Head of caudate nucleus (tissue), 42 donors: ENCODE measurements at places on chromosomes 1 and 21.

DNA sequence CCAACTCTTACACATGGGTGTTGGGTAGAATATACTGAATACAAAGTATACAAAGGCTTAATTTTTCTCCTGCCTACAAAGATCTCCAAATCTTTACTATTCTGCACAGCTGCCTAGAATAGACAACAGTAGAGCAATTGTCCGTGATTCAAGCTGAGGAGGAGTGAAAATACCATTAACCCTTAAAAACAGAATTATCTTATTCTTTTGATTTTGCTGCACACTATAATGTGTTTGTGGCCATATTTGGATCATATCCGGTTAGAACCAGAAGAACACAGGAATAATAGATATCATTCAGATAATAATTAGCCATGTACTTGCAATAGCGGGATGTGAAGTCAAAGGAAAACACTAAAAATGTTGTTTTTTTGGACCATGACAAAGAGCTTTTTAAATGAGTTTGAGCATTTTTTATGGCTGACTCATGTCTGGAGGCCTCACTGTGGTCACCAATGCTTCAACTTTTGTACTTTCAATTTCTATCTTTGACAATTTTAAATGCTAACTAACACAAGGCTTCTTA is 197.6 kb upstream of the FOXD3 start:
- no peak for DNase-seq

DNA sequence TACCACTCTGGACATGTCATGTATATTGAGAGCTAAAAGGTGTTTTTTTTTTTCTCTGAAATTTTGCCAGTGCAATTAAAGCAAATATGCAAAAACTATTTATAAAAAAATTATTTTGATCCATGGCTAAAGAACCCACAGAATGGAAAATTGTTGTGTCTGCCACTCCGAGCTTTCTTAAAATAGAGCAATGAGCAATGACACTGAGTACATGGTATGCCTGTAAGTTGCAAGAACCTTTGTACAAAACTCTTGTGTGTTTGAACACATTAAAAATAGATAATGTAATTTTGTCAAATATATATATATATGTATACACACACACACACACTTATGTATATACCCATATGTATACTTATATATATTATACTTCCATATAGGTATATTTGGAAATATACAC is 1530.9 kb upstream of the B3GALT2 start:
- no peak for DNase-seq

- DNase-seq: no peak
These were observed 3.2 kb upstream of the SRRM1 start for GRCh38 chr1:24639881-24640280.

GRCh38 chr1:168170564-168171508 is 7.9 kb upstream of the TIPRL start:
- DNase-seq: no peak

DNA sequence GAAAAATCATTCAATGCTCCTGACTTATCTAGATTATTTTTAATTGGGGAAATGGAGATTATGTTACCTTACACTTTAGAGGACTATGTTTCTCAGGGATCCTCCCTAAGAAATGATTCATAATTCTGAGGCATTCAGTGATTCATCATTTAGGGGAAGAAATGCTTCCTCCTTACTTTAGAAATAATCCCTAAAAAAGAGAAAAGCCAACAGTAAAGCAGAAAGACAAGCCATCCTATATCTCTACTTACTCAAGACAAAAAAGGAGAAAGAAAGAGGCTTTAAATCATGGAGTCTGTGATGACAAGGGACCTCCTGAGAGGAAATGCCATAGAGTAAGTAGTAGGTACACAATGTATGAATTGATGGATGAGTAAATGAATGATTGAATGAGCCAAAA is 137.0 kb downstream of the BRINP2 start:
- no peak for DNase-seq

GRCh38 chr1:202016022-202016810 is 5.8 kb downstream of the ELF3 start:
- DNase-seq: no peak

DNA sequence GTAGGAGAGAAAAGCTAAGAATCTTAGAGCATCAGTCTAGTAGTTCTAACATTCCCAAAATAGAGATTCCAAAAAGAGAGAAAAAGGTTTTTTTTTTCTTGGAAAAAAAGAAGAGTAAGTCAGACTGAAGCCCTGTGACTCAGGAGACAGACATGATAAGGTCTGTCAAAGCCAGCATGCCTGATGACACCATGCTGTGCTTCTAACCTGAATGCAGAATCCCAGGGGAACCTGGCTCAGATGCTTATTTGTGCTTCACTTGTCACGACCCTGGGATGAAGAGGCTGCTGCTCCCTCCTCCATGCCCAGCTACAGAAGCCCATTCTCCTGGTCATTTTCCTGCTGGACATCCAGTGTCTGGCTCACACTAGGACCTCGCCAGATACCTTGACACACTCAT is 44.3 kb downstream of the ERICH3 start:
- DNase-seq: peak; percentile 46

DNA sequence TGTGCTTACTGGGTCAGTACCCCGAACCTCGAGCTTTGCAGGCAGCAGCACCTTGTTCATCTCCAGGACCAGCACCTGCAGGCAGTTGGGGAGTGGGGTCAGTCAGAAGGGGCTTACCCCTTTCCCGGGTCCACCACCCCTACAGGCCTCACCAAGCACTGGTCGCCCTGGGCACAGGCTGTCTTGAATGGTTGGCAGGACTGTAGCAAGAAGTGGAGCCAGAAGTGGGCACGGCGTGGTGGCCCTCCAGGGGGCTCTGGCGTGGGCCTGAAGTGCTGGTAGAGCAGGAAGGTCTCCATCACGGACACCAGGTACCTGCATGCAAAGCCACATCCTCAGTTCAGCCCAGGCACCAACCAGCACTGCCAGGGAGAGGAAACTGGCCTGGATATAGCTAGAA is 5.2 kb downstream of the MAP3K6 start:
- DNase-seq: no peak

DNA sequence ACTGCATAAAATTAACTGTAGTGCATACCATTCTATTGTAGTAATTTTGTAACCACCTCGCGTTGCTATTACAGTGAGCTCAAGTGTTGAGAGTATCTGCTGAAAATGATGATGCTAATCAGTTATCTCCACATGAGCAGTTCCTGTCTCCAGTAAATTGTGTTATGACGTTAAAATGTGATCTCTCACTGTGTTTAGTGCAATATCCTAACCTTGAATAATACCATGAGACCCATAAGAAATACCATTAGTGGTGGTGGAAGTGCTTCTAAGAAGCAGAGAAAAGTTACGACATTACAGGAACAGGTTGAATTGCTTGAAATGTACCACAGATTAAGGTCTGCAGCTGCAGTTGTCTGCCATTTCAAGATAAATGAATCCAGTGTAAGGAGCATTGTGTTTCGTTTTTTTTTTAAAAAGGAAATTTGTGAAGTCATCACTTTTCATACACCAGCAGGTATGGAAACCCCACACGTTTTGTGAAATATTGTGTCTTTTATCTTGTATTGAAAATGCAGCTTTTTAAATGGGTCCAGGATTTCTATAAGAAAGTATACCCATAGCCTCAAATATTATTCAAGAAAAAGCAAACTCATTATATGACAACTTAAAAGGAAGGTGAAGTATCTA is 72.5 kb downstream of the ANGPTL1 start:
- DNase-seq: no peak

GRCh38 chr1:111725192-111725591 is 14.0 kb downstream of the INKA2 start:
- DNase-seq: no peak

DNA sequence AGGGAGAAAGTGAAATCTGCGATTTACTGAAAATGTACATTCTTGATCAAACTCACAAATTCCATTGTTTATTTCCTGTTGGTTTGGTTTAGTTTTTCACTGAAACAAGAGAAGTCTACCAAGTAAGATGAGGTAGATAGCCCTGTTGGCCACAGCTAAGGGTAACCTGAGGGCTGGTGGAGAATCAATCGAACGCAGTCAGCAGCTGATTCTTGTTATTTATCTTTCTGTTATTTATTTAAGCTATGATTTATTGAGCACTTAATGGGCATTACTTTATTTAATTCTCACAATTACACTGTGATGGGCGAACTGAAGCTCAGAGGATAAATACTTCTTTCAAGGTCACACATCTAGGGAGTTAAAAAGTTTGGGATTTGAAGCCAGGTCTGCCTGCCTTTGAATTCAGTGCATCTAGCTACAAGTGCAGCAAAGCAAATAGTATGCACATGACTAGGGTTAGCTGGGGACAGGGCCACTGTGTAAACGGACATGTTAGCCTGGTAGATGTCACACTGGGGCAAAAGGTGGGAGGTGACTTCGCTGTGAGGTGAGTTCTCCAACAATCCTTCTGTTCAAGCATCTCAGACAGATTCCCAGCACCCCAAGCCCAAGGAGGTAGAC is 106.5 kb upstream of the GADD45A start:
- DNase-seq: no peak

GRCh38 chr21:46246345-46246744 is 17.8 kb upstream of the LSS start:
- DNase-seq: no peak

DNA sequence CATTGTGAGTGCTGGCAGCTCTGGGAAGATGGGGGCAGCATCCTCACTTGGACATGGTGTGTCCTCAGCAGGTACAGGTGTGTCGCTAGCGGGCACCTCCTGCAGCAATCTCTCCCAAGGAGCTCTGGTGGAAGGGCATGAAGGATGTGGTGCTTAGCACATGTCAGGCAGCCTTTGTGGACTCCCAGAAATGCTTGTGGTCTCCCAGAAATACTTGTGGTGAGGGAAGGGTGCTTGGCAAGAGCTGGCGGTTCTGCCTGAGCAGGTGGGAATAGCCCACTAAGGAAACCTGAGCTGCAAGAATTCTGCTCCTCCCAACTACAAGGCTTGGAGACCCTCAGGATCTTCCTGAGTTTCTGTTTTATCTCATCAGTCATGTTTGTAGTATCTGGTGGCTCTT is 371.6 kb downstream of the PRDM2 start:
- no peak for DNase-seq
